ENCODE measurements at places on chromosomes 7 and 10.

DNA sequence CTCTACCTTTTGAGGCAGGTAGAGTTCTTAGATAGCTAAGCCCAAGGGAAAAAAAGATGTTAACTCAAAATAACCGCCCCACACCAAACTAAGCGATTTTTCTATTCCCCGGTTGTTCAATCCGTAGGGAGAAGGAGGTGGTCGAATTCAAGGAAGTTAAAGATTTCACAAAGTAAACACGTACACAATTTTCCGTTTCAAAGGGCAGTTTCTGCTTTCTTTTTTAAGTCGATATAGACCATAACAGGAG, 842 bp downstream of the KBTBD2 start:
- DNase-seq, result no peak

DNA sequence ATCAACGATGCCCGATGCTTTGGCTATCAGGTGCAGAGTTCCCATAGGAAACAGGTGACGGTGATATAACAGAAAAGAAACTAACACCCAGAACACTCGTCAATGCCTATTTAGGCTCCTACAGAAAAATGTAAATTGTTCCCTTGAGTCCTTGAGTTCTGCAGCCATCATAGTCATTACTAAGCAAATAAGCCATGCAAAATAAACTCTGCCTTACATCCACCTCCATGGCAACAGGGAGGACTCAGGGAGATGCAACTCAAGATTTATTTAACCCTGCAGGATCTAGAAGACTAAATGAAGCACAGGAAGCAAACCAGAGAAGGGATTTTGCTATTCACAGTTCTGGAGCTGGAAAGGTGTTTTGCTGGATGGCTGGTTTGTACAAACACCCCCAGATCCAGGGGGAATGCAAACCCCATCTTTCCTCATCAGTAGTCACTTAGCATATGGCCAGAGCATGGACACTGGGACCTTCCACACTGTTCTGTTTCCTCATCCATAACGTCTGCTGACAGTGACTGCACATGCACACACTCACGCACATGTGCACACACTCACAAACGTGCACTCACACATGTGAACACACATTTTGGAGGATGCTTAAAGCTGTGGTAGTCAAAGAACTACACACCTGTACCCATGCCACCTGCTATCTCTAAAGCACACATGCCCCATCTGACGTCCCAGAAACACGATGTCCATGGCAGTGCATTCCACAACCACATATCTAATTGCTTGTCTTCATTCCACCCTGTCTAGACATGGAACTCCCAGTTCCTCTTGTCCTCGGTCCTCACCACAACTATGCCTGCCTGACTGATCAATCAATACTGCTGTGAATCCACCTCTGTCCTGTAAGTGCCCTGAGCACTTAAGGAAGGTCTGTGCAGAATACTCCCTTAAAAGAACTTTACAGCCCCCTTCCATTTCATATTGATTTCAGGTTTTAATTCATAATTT, 178.2 kb downstream of the COBL start:
- no peak for DNase-seq

DNA sequence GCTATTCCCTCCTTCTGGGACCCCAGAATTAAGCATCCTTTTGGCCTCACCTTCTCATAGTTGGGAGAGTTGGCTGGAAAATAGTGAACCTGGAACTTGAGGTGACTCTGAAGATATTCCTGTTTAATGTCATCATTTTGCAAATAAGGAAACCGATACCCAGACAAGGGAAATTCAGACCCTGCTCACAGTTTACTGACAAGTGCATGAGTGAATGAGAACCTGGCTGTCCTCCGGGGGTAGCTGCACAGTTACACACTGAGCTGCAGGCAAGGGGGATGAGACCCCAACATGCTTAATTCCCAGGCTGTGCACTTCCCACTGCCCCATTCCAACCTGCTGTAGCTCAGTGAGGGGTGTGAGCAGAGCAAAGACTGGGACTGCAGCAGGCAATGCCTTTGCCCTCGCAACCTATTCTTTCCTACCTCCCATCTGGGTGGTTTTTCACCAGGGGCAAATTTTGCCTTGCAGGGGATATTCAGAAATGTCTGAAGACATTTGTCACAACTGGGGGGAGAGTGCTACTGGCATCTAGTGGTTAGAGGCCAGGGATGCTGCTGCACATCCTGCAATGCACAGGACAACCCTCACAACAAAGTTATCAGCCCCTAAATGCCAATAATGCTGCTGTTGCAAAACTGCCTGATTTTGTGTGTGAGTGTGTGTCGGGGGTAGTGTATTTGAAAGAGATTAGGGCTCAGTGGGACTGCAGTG, 136.2 kb downstream of the SORCS3 start:
- DNase-seq, result no peak

- DNase-seq, result no peak
Measured at GRCh38 chr10:28948046-28948445, 270.7 kb downstream of the BAMBI start.

DNA sequence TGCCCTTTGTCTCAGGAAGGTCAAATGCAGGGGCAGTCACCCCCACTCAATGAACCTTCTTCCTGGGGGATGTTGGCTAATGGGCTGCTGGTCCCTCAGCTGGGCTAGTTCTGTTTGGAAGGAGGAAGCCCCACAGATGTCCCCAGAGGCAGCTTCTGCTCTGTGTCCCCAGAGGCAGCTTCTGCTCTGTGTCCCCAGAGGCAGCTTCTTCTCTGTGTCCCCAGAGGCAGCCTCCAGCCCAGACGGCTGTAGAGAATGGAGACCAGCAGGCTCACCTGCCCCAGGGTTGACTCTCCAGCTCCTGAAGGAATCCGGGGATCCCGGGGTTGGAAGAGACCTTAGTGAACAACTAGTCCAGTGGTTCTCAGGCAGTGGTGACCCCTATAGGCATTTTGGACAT, 62.5 kb upstream of the LEP start:
- DNase-seq, result no peak

- DNase-seq, result no peak
Measured at GRCh38 chr7:142337054-142338001, 79.5 kb upstream of the PRSS58 start.

Data from CD4-positive, alpha-beta T cell treated with Interleukin-17A for 1 hour (primary cell).